Hippocampal formation (tissue), 2 donors: ENCODE measurements at places on chromosomes 4 and X.

DNA sequence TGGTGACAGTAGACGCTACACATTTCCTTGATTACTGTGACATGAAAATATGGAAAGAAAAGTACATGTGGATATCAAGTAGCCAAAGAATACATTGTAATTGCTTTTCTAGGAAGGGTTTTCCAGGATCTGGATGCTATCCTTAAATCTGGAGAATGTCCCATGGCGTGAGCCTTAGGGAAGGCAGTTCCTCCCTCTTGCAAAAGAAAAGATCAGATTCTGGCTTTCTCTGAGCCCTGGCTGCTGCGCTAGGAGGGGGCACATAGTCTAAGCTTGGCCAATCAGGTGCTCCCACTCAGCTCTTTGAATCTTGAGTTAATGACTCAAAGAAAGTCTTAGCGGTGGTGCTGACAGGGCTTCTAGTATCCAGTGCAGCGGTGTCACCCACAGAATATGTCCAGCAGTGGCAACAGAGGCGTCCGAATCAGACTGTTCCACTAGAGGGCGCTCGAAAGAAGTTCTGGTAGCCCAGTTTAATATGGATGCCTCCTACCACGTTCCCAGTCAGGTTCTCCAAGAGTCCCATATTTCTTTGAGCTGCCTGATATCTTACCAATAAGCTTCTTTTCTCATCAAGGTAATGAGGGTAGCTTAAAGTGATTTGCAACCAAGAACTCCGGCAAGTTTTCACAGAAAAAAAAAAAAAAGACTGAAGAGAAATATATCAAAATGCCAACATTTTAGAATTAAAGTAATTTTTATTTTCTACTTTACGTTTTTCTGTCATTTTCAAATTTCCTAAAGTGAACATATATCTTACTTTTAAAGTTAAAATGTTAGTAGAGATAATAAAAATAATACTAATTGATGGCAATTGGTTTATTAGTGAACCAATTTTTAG, 213.4 kb upstream of the S100G start:
- DNase-seq = peak; percentile 35

GRCh38 chr4:52371841-52372240, 287.3 kb downstream of the USP46 start:
- DNase-seq = no peak

DNA sequence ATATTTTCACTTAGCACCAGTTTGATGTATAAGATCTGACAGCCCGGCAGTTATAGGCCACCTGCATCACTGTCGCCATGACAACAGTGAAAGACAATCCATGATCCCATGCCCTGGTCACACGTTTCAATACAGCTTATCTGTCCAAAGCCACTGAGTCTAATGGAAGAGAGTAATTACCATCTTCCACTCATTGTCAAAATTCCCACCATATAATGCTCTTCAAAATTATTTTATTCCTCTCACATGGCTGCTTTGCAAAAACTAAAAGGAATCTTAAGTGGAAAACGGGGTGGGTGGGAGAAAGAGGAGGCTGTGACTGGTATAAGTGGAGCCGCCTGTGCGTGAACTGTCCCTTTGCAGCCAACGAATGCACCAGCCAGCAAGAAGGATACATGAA, 44.2 kb downstream of the MAML3 start:
- no peak for DNase-seq

DNA sequence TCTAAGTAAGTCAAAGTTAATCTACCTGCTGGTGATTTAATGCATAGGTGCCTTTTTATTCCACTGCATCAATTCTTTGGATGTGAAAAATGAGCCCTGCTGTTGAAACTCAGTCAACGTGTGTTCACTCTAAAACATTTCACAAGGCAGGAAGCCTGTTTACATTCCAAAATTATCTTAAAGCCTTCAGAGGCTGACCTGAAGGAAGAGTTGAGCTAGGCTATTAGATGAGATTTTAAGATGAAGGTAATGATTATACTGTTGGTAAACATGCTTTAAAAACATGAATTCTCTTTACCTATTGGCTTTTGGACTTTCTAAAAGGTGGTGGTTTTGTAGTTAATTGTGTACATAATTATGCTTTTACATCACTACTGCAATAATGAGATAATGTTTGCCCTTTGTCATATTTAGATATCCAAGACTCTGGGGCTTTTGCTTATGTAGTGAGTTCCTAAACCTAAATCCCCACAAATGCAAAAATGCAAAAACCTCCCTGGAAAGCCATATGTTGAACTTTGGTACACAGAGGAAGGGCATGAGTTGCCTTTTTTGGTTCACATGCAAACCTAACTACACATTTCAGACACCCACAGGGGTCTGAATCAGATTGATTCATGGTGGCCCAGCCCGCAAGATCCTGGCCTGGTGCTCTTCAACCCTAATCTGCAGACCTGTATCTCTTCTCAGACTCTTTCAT, 92.3 kb downstream of the KLHL8 start:
- DNase-seq = no peak

GRCh38 chr4:125317525-125317877, 2.7 kb downstream of the FAT4 start:
- peak; percentile 52 for DNase-seq

DNA sequence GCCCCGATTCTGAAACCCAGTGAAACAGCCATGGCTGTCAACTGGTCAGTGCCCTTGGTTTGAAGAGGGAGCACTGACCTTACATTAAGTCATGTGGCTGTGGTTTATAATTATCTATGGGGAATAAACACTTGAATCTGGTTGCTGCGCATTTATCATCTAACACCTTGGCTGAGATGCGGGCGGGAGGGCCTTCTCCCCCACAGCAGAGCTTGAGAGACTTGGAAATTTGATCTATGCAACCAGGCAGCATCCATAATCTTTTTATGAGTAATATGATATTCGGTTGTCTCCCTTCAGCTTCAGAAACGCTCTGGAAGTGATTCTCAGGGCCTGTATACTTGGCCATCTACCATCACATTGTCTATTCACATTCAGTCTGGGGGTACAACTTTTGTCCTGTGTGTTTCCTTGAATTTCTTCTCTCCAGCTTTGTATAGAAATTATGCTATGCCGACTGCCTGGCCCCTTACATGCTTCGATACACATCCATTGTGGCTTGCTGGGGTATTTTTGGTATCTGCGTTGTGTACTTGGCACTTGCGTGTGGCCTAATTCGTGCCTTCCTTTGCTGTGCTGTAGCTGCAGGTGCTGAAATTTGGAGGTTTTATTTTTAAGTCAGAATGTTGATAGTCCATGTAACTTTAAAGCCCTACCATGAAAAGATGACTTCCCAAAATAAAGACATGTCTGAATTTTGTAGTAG, 321.6 kb downstream of the ARHGAP10 start:
- no peak for DNase-seq

DNA sequence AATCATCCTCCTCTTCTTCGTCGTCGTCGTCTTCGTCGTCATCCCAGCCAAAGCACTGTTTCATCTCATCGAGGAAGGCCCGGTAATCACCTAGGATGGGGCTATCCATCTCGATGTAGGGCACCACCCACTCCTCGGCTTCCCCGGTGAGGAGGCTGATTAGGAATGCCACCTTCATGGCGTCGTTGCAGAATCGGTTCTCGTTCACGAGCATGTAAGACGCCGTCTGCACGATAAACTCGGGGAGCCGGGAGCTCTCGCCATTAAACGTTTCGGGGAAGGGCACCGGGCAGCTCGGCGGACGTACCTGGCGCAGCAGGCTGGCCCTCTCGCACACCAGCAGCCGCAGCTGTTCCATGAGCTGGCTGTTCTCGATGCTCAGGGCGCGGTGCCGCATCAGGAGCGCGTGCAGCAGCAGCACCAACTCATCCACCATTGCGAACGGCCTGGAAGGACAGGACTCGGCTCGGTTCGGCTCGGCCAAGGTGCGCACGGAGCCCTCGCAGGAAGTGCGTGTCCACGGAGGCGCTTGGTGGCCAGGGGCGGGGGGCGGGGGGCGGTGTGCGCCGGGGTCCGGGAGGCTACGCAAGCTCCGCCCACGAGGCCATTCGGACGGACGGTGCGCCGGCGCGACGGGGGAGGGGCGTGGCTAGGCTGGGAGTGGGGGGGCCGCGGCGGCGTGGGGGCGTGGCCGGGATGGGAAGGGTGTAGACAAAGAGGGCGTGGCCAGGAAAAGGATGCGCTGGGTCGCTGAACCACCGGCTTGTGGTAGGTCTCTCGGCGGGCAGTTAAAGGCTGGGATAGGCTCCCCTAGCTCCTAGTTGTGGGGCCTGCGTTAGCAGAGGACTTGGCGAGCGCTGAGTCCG, at the start of gene LDOC1:
Gene LDOC1, minus strand, starts transcription at position 544 of the 866 bp plus-strand sequence. Its CDS starts 108 bp downstream, at position 436.
- peak; percentile 72 for DNase-seq

GRCh38 chrX:55039471-55039870, 8.7 kb upstream of the ALAS2 start:
- no peak for DNase-seq

DNA sequence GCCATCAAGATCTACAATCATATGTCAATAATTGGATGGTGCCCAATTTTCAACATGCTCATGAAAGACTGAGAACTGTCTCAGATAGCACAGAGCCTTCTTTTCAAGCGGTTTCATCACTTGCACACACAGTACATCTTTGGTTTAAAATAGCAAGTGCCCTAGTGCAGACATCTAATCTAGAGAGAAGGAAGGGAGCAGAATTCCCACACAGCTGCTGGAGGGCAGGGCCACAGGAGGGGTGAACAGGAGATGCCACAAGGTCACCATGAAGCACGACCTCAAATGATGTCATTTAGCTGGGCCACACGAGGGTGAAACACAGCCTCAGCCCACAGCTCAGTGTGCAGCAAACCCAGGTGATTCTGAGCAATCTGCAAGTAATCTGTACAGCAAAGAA, 24.3 kb downstream of the LEF1 start:
- no peak for DNase-seq

DNA sequence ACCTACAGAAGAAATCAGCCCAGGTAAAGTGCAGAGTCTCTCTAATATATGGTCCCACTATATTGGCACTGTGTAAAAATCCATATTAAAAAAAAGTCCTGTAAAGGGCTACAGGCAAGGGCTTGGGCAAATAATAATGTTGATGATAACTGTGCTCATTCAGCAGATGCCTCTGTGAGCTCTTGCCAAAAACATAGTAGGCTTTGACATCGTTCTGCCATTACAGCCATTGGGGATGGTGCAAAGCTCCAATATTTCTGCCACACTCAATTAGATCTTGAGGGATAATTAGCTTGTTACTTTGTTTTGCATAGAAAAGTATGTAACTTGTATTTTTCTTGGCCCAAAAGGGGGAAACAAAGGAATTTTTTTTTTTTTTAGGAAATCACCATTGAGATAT, 645.5 kb upstream of the FAM241A start:
- no peak for DNase-seq

- DNase-seq = no peak
Measured at GRCh38 chrX:126994032-126994600, 174.6 kb downstream of the PRR32 start.

GRCh38 chr4:160450876-160451275, 1348.0 kb downstream of the RAPGEF2 start:
- peak; percentile 14 for DNase-seq

GRCh38 chrX:112066813-112067212, 15.8 kb downstream of the TRPC5 start:
- no peak for DNase-seq

DNA sequence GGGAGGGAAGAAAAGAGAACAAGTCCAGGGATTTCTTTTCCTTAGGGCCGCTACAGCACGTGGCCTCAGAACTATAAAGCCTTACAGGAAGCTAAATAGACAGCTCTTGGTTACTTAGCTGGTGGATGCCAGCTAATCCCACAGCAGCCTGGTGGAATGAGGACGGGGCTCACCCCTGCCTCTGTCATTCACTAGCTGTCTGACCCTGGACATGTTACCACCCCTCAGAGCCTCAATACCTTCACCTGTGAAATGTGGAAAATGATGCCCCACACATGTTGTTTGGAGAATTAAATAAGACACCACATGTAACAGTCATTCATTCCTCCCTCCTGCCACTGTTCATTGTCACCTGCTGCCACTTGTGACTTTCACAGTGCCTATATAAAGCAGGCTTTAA, 15.7 kb downstream of the CCKAR start:
- DNase-seq = no peak

DNA sequence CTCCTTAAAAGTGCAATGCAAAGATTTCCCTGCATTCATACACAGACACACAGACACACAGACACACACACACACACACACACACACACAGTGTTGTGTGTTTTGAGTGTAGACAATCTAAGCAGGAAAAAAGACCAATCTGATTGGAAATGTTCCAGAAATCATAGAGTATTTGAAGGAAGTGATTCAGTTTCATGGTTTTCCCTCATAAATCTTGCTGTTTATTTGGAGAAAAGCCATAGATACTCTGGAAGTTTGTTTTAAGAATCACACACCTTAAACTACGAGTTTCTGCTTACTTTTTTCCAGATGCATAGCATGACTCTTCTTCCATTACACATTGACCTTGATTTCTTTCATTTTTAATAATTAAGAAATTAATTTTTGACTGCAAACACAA, 298.5 kb upstream of the BMP3 start:
- no peak for DNase-seq

DNA sequence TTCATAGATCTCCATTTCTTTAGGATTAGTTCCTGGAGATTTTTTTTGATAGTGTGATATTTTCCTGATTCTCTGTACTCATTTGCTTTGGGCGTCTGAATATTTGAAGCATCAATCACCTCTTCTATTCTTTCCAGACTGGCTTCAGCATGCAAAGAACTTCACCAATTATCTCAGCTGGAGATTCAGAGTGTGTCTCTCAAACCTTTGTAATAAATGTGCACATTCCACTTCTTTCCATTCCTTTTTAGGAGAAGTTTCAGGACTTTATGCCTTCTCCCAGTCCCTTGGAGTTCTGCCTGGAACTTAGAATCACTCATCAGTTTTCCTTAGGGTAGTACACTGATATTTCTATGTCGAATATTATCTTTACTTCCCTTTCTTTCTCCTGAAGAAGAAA, 334.8 kb downstream of the TEX13C start:
- DNase-seq = no peak

DNA sequence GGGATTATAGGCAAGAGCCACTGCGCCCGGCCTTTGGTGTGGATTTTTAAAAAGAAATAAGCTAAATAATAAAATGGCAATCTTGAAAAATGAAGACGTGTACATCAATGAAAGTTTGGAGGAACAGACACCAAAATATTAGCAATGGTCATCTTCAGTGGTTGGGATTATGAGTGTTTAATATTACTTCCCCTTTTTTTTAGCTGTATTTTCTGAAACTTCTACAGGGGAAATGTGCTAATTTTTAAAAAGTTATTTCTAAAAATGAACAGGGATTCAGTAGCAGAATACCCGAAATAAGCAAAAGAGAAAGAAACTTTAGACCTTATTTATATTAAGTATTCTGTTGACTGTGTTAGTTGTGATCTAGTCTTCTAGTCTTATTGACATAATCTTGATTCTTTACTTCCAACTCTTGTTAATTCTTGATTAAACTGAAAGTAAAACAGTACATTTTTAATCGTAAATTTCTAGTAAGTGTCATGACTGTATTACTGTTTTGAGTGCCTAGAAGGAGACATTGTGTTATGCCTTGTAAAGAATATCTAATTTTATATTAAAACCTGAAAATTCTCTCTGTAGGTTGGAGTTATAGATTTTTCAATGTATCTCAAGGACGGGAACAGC, 51.3 kb downstream of the RUFY3 start:
- no peak for DNase-seq

DNA sequence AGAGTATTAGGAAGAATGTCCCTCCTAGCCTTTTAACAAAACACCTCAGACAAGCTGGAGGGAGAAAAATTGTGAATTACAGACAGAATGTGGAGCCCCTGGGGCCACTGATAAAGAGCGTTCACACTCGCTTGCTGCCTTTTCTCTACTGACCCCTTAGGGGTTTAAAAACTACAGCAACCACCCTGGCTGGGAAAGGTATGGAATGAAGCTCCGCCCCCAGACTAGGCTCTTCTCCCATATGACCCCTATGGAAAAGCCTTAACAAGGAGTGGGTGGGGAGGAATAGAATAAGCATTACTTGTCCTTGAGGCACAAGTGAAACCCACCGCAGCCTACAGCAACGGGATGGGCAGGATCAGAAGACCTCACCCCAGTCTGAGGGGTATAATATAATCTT, 26.3 kb downstream of the ANKRD50 start:
- DNase-seq = no peak
